ENCODE measurements at places on chromosomes 2 and 18.

- no peak for DNase-seq
Measured at GRCh38 chr2:161947836-161948235, 126.2 kb downstream of the DPP4 start.

DNA sequence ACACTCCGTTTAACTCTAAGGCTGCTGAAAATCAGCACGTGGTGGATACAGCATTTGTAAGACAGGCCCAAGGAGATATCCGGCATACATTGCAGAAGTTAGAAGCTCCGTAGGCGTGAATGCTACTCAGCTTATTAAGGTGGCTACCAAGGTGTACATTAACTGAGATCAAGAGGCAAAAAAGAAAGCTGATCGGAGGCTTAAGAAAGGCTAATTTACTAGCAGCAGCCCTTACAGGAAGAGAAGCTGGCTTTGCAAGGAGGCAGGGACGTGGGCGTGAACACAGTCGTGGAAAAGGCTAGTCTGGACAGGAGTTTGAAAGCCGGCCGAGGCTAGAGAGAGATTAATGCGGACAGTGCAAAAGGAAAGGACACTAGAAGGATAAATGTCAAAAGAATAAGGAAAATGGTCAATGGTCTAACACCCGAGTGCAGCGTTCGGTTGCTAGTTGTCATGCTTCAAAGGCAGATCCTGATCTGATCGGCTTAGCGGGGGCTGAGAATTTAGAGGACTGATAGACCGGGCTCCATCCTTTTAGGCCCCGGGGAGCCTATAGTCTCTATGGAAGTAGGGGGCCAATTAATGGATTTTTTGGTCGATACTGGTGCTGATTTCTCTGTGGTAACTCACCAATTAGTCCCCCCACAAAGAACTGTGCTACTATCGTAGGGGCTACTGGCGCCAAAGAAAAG, 45.6 kb upstream of the SELENOI start:
- no peak for DNase-seq

GRCh38 chr2:227745594-227745993, at the start of gene SCYGR8:
Gene SCYGR8 (plus strand): TSS chr2:227745894. CDS start chr2:227745894, 0 bp downstream.
- DNase-seq = no peak

GRCh38 chr2:241248289-241248688, 59.8 kb downstream of the ANO7 start:
- DNase-seq = no peak

DNA sequence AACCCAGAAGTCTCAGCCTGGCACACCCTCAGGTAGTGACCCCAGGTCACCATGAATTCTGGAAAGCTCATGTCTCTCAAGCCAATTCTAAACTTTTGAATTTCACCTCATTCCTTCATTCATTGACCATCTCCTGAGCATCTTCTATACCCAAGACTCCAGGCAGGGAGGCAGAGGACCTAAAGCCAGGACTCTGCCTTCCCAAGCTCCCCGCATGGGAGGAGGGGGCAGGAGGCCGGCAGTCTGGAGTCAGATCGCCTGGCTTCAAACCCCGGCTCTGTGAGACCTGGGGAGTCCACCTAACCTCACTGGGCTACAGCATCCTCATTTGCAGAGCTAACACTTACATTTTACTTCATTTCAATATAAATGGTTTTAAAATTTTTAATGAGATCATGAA, 59.0 kb downstream of the SMAD7 start:
- DNase-seq = no peak

DNA sequence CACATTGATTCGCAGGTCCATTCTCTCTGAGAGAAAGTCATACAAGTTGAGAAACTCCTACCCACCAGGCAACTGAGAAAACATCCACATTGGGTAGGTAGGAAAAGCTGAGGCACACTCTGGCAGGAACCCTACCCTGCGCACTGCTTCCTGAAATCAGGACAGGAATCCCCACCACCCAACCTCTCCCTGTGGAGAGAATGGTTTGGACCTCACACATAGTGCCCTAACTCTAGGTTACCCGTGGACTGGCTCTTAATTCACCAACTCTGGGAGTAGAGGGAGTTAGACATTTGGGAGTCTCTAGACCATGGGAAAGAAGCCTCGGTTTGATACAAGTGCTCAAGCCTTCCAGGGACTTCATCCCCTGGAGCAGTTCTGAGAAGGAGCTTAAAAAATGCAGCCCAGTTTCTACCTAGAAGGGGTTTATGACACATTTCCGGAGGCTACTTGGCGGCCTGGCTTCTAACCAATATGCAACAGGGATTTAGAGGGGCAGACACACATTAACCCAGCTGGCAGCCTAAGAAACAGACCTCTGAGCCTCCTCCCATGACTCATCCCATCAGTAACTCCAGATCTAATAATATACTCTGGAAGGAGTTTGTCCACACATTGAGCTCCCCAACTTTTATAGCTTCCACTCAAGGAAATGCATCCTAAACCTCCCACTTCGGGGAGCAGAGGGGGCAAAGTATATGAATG, 136.7 kb downstream of the EML6 start:
- DNase-seq = no peak

GRCh38 chr2:126802774-126803433, 95.8 kb upstream of the TEX51 start:
- DNase-seq = no peak

GRCh38 chr2:209834767-209835166, 63.1 kb downstream of the UNC80 start:
- no peak for DNase-seq

DNA sequence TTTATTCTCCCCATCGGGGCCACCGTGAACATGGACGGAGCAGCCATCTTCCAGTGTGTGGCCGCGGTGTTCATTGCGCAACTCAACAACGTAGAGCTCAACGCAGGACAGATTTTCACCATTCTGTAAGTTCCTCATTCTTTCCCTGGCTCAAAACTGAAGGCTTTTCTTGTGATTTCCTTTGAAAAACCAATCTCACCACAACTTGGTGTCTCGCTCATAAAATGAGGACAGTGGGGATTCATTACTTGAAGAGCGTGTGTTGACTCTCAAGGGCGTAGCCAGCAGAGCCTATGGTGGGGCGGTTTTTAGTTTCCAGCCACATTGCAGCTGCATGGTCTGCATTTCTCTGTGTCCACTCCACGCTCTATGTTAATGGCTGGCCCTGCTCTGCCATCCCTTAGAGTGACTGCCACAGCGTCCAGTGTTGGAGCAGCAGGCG, 29.0 kb downstream of the SLC1A4 start:
- no peak for DNase-seq

- DNase-seq = no peak
Measured at GRCh38 chr18:10953672-10954071, 195.7 kb downstream of the PIEZO2 start.

DNA sequence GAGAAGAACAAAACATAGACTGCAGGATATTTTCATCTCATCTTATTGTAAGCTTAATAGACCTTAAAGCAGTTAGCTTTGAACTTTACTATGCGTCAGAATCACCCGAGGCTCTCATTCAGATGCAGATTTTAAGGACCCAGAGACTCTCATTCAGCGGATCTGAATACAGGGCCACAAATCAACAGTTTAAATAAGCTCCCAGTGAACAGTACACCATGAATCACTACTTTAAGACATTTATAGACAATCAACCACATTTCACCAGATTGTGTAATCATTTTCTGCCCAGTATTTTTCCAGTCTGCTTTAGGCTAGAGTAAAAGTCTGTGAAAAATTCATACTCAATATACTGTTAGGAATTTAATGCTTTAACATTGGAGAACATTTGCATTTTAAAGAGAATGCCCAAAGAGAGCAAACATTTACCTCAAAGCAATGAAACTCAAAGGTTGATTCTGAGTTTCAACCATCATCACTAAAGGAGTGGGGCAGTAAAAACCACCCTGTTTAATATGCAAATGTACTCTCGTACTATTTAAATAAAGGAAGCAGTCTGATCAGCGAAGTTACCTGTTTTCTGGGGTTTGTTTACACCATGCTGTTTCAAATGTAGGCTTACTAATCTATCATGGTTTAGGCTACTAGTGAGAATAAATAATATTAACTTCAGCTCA, 11.0 kb upstream of the ALPK2 start:
- DNase-seq = no peak

GRCh38 chr2:8564475-8564874, 117.4 kb upstream of the ID2 start:
- no peak for DNase-seq

GRCh38 chr18:34880882-34881834, 160.1 kb upstream of the MAPRE2 start:
- DNase-seq = peak; percentile 13

- peak; percentile 72 for DNase-seq
Measured at GRCh38 chr18:3885209-3885792, 435.3 kb downstream of the TGIF1 start.

- no peak for DNase-seq
Measured at GRCh38 chr18:75418293-75419005, 9.1 kb downstream of the SMIM21 start.

GRCh38 chr18:75410611-75411010, 16.9 kb downstream of the SMIM21 start:
- no peak for DNase-seq

- no peak for DNase-seq
Measured at GRCh38 chr2:50950996-50951395, 80.9 kb downstream of the NRXN1 start.

DNA sequence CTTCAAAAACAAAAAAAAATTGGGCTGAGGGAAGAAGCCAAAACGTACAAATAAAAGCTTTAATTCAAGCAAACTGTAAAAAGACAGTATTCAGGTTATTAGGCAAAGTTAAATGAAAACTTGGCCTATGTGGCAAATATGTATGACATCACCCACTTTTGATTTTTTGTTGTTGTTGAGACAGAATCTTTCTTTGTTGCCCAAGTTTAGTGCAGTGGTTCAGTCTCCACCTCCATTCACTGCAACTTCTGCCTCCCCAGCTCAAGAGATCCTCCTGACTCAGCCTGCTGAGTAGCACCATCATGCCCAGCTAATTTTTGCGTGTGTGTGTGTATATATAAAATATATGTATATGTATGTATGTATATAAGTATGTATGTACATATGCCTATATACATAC, 440.4 kb upstream of the NRXN1 start:
- DNase-seq = no peak

GRCh38 chr18:7657050-7657449, 89.9 kb downstream of the PTPRM start:
- no peak for DNase-seq

DNA sequence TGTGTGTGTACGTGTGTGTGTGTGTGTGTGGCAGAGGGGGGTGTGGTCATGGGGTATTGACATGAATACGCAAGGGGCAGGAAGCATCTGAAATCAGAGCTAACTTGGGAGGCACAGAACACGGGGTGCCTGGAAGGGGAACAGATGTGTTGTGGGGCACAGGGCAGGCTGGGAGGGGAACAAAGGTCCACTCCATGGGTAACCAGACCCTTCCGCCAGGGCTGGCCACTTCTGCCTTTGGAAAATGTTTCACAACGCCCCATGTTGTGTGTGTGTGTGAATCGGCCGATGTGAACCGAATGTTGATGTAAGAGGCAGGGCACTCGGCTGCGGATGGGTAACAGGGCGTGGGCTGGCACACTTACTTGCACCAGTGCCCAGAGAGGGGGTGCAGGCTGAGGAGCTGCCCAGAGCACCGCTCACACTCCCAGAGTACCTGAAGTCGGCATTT, at the start of gene SLC11A1:
Gene SLC11A1 (plus strand): TSS at position 358 of the 451 bp plus-strand sequence. CDS start 96 bp downstream, outside the sequence.
- DNase-seq = no peak

DNA sequence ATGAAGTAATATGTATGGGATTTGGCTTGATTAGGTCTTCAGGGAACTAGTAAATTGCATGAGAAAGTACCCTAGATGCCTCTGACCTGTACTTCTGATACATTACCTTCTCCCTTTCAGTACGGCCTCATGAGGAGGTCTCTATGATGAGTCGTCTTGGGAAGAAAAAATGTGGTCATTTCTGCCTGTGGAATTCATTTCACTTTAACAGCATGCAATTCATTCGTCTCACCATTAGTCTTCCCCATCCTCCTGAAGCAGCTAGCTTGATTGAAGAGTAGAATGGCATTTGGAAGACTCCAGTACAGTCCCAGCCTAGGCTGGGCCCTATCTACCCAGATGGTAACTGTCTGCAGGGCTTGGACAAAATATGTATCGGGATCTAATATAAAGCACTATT, 52.2 kb downstream of the TMX3 start:
- no peak for DNase-seq

GRCh38 chr18:59268721-59269562, 4.3 kb downstream of the RAX start:
- DNase-seq = peak; percentile 85

DNA sequence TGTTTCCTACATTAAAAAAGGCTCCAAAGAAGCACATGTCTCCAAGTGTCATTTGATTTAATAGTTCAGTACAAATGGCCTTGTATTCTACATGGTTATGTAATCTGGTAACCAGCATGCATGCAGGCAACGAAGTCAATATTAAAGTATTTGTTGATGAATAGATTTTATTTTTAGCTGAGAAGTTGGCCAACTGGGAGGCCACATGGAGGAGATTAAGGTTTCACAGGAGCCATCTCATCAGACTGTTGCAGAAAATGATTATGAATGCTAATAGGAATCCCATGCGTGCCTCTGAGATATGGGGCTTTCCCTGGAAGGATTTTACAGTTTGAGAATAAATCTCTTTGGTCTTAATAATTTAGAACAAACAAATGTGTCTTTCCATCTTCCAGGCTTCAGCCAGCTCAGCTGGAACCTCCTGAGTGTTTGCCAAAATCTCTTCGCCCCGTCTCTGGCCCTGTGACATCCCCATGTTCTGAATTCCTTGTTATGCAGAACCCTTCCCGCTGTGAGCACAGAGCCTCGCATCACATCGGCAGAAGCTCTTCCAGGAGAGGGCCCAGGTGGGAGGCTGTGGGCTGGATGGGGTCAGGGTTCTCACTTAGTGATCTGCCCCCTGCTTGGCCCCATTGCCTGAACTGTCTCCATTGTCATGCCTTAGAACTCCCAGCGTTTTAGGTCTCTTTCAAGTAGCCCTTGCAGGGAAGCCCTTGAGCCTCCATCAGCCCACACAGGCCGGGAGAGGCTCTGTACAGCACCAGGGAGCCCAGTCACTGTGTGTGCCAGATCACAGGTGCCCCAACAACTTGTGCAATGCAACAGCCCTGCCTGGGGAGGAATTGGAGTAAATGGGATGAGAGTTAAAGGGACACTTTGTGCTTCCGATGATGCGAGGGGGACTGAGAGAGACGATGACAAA, 190.5 kb upstream of the TWIST2 start:
- DNase-seq = no peak

Data from HuH-7 (cell line).